GM04504 (cell line): ENCODE measurements at places on chromosomes 5 and 9.

DNA sequence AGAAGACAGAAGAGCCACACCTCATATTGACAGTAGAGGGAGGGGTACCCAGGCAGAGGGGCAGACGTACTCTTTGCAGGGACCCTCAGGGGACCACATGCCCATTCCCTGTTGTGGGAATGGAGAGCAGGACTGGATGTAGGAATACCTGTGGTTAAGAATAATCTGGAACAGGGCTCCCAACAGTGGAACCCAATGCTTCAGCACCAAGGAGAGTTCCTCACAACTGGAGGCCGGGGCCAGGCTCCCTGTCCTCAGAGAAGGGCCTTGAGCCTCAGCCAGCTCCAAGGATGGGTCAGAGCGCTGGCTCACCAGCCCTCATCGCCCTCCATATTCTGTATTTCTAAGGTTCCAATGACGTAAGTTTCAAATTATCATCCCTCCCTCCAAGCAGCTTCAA, 7.4 kb upstream of the SHC3 start:
- no peak for DNase-seq

DNA sequence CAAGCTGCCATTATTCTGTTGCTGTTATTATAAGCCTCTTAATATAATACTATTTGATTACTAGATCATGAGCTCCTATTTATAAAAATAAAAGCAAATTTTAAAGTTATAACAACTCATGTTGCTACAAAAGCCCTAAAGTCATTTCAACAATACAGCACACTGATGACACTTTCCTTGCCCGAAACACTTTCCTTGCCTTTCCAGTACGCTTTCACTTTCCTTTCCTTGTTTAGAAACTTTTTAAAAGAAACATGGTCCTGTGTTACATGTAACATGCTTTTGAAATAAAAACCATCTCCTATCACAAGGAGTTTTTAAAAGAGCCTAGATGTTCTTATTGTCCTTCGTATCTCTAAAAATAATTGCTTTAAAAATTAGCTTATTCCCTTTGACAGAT, 688.4 kb downstream of the PTPRD start:
- no peak for DNase-seq

DNA sequence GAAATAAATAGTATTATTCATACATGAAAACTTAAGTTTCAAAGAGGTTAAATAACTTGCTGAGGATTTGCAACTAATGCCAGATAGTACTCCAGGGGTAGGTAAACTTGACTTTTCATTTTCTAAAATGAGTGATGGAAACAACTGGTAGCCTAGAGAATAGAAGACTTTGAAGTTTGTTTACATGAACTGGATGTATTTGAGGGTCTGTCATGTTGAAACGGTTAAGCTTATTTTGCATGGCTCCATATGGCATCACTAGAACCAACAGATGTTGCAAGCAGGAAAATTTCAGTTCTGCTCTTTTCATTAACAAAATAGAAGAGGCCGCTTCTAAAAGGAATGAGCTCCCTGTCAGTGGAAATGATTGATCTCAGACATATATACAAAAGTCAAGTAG, 105.1 kb upstream of the SGCD start:
- no peak for DNase-seq

GRCh38 chr5:149001162-149001561, 61.7 kb downstream of the SH3TC2 start:
- no peak for DNase-seq

DNA sequence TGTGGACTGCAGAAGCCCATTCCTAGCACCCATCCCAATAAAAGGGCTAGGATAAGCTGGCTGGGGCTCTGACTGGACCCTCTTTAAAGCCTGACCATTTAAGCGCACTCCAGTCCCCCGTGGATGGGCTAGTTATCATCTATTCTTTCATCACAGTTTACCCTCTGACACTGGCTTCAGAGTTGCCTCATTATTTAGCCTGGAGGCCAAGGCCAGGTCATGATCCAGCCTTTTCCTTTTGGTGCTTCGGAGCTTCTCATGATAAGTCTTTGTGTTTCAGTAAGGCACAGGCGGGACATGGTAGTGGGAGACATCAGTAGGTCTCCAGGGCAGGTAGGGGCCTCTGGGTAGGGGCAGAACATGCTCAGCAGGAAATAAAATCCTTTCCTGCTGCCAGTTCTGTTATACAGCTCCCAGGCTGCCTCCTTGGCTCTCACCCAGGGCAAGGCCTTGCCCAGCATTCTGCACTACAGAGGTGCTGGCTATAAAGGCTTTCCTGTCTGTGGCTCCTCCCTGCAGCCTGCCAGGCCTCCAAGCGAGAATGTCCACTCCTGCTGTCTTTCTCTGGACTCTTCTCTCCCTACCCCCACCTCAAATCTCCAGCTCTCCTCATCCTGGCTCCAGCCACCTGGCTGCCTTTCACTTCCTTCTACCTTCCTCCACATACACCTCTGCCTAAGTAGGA, 128.8 kb downstream of the FSTL4 start:
- DNase-seq, result no peak

DNA sequence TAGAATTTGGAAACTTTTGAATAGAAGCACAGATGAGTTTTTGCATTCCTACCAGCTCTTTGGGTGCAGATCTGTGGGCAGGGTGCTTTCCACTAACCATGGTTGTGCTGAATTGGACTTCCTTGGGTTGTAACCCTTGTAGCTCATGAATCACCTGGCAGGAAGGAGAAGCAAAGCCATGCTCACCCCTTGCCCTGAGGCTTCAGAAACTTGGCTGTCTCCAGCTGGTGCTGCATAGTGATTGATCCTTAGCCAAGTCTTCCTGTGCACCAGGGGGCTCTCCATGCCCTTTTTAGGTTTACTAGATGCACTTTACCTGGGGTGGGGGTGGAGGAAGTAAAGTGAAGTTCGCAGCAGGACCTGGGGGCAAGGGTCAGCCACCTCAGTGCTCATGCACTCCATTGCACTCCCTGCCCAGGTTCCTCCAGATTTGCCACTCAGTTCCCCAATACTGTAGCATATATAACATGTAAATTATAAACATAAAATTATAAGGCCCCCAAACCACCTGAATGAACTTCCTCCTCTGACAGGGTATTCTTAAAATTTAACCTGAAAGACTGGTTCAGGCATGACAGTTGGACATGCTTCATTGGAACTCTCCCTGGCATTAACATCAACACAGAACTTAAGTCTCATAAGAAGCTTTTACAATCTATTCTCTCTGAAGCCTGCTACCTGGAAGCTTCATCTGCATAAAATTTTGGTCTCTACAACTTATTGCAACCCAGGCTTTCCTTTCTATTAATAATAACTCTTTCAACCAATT, 25.8 kb upstream of the IFNA14 start:
- DNase-seq, result no peak

GRCh38 chr5:136108180-136108611, 24.4 kb upstream of the SMAD5 start:
- no peak for DNase-seq

- no peak for DNase-seq
Measured at GRCh38 chr5:15926586-15926985, 253.0 kb downstream of the MARCHF11 start.

DNA sequence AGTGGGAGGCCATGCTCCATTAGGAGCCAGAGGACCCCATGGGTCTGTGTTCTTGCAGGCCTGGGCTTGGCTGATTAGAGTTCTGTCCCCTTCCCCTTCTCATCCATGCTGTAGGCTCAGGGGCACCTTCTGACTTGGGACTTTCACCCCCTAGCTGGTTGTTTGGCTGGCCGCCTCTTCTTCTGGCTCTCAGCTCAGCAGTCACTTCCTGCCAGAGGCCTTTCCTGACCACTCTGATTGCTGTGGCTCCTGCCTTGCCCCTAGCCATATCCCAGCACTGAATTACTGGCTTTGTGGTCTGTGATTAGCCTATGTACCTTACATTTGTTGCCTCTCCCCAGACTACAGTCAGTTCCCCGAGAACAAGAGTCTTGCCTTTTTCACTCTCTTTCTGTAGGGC, 14.6 kb downstream of the ENTREP1 start:
- DNase-seq, result no peak
